ENCODE measurements at places on chromosomes 4 and X. TPM values are rescaled to one million over a fixed set of nuclear protein-coding genes. Genes with fewer than 3 reads are reported as not detected.
A peak's percentile ranks its signal among the peaks of the same experiment; 100 is the strongest.

HSD17B13 gene
- 0.07 TPM for total RNA-seq

MAGEA2B gene
- not detected for total RNA-seq

RHOXF1 gene
- not detected for total RNA-seq

DCHS2 gene
- not detected for total RNA-seq

MAGED4 gene
- 0.42 TPM for total RNA-seq

FHDC1 gene
- 0.07 TPM for total RNA-seq

GAGE13 gene
- total RNA-seq, result not detected

RASGEF1B gene
- total RNA-seq, result 2.7 TPM

P2RY4 gene
- 0.25 TPM for total RNA-seq

KCNIP4 gene
- not detected for total RNA-seq

SATL1 gene
- total RNA-seq, result not detected

OPHN1 gene
- 0.10 TPM for total RNA-seq

VCX2 gene
- not detected for total RNA-seq

XAGE1A gene
- total RNA-seq, result not detected

RAB40A gene
- 0.10 TPM for total RNA-seq

GRCh38 chr4:19381068-19381467, 870.6 kb upstream of the SLIT2 start:
- H3K4me3 ChIP-seq, result no peak overlapping the region
- no peak overlapping the region for H3K27ac ChIP-seq
- no peaks in the 10 kb centered on the region for H3K27me3 ChIP-seq
- H3K36me3 ChIP-seq, result no peaks in the 10 kb centered on the region
- no peak for DNase-seq
- H3K4me1 ChIP-seq, result no peaks in the 10 kb centered on the region

DNA sequence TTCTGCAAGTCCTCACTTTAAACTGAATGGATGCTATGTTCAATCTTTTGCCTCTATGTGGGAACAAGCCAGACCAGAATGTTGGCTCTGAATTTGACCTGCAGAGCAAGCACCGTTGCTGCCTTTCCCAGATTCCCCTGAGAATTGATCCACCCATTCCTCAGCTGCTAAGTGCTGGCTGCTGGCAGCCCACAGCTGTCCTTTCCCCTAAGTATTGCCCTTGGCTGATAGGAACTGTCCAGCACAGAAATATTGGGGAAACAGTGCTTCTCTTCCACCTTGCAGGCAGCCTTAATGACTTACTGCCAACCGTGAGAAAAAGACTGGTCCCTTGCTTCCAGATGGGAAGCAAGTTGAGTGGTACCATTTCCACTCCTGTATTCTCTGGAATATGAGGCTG, 475.9 kb downstream of the PDHA2 start:
- H3K4me3 ChIP-seq, result no peak overlapping the region
- no peak overlapping the region for H3K27ac ChIP-seq
- H3K36me3 ChIP-seq, result no peaks in the 10 kb centered on the region
- H3K27me3 ChIP-seq, result no peaks in the 10 kb centered on the region
- no peaks in the 10 kb centered on the region for H3K4me1 ChIP-seq

GRCh38 chr4:145308598-145308997, 128.2 kb upstream of the OTUD4 start:
- H3K36me3 ChIP-seq, result no peaks in the 10 kb centered on the region
- no peak for DNase-seq
- H3K27ac ChIP-seq, result no peak overlapping the region
- H3K4me3 ChIP-seq, result no peak overlapping the region

- no peaks in the 10 kb centered on the region for H3K4me1 ChIP-seq
- no peaks in the 10 kb centered on the region for H3K36me3 ChIP-seq
- no peak for DNase-seq
Observed at GRCh38 chr4:21304540-21304887, 604.3 kb downstream of the PACRGL start.

- peaks cover 32% of the 10 kb centered on the region for H3K36me3 ChIP-seq
- H3K27ac ChIP-seq, result peak overlapping the region; percentile 85
- peaks cover 76% of the 10 kb centered on the region for H3K4me1 ChIP-seq
- no peaks in the 10 kb centered on the region for H3K27me3 ChIP-seq
- H3K4me3 ChIP-seq, result peak overlapping the region; percentile 70
Observed at GRCh38 chrX:136767104-136767941, 13.4 kb downstream of the ARHGEF6 start.

- peaks cover 1% of the 10 kb centered on the region for H3K4me1 ChIP-seq
- no peak for DNase-seq
- H3K27me3 ChIP-seq, result no peaks in the 10 kb centered on the region
Observed at GRCh38 chr4:145533961-145534360, 52.3 kb downstream of the SMAD1 start.

DNA sequence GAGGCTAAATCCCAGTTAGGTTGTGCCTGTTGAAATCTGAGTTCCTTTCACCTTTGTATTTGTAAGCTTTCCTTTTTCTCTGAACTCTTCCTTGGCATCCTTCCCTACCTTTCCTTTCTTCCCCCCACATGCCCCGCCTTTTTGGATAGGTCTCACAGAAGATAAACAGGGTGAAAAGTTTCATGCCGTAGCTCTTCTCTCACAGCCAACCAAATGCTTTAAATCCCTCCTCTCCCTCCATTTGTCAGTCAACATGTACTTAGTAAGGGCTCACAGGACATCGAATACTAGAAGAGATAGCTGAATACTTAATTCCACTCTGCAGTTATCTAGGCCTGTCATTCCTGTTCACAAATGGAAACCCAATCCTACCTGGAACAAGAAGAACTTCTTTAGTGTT, 107.1 kb upstream of the BMPR1B start:
- peaks cover 3% of the 10 kb centered on the region for H3K4me1 ChIP-seq
- H3K4me3 ChIP-seq, result no peak overlapping the region
- DNase-seq, result no peak
- H3K27ac ChIP-seq, result no peak overlapping the region
- H3K27me3 ChIP-seq, result no peaks in the 10 kb centered on the region

GRCh38 chrX:154658957-154659356, 5.6 kb upstream of the CTAG2 start:
- H3K27ac ChIP-seq, result no peak overlapping the region
- H3K27me3 ChIP-seq, result no peaks in the 10 kb centered on the region
- peaks cover 5% of the 10 kb centered on the region for H3K4me1 ChIP-seq
- no peaks in the 10 kb centered on the region for H3K36me3 ChIP-seq

DNA sequence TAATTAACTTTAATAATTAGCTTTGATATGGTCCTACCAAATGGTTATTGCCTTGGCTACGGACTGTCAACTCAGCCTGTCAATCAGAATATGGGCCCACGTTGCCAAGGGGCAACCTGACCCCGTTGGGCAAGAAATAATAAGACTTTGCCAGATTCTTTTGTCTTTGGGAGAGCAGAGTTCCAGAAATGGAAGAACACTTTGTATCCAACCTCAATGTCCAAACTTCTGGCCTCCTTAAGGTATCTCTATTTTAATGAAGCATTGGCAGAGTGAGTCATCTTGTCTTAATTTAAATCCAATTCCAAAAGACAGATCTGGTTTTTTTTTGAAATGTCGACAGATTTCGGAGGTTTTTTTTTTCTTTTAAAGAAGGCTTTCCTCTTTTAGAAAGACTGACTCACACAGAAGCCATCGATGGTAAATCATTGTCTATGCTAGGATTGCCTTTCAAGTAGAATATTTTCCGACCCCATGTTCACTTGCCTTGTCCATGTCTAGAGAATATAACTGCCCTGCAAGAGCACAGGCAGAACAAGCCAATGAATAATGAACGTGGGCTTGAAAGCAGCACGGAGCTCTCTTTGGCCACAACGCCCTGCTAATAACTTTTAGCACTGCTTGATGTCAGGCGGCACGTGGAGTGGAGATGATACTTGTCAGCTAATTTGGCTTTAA, 190.3 kb upstream of the GATB start:
- H3K27me3 ChIP-seq, result no peaks in the 10 kb centered on the region
- H3K36me3 ChIP-seq, result peaks cover 8% of the 10 kb centered on the region
- H3K27ac ChIP-seq, result no peak overlapping the region
- DNase-seq, result no peak
- H3K4me3 ChIP-seq, result no peak overlapping the region

- H3K4me1 ChIP-seq, result peaks cover 4% of the 10 kb centered on the region
- peak; percentile 7 for DNase-seq
- no peak overlapping the region for H3K4me3 ChIP-seq
- no peaks in the 10 kb centered on the region for H3K36me3 ChIP-seq
- H3K27ac ChIP-seq, result no peak overlapping the region
Observed at GRCh38 chrX:17377795-17378194, 2.8 kb downstream of the NHS start.

GRCh38 chrX:118965395-118965794, 9.0 kb upstream of the LONRF3 start:
- H3K27ac ChIP-seq, result no peak overlapping the region
- H3K27me3 ChIP-seq, result peaks cover 3% of the 10 kb centered on the region
- H3K4me1 ChIP-seq, result no peaks in the 10 kb centered on the region
- DNase-seq, result no peak

- H3K27me3 ChIP-seq, result peaks cover 3% of the 10 kb centered on the region
- no peak for DNase-seq
- no peak overlapping the region for H3K4me3 ChIP-seq
Observed at GRCh38 chr4:25310066-25310802, 2.3 kb upstream of the ZCCHC4 start.

DNA sequence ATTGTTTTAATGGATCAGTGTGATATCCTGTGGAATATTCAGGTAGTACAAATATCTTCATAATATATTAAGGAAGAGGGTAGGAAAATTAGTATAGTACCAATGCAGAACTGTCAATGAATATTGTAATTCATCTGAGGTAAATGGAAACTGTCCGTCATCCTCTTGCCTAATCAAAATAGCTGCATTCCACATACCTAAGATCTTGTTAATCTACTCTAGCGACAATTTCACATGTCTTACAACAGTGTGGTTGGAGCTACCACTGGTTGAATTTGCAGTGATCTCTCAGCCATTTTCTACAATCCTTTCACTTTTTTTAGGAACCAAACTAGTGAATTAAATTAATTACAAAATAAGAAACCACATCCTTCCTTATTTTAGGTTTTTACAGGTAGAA, 117.5 kb downstream of the PCDH18 start:
- no peak for DNase-seq
- H3K27me3 ChIP-seq, result no peaks in the 10 kb centered on the region
- no peaks in the 10 kb centered on the region for H3K4me1 ChIP-seq
- H3K4me3 ChIP-seq, result no peak overlapping the region

GRCh38 chr4:93843772-93844171, 15.2 kb downstream of the ATOH1 start:
- no peak overlapping the region for H3K27ac ChIP-seq
- H3K4me3 ChIP-seq, result no peak overlapping the region
- no peaks in the 10 kb centered on the region for H3K36me3 ChIP-seq

GRCh38 chrX:13418126-13419097, 98.6 kb upstream of the ATXN3L start:
- DNase-seq, result no peak
- peak overlapping the region; percentile 25 for H3K27ac ChIP-seq
- no peaks in the 10 kb centered on the region for H3K36me3 ChIP-seq
- no peak overlapping the region for H3K4me3 ChIP-seq

- H3K4me1 ChIP-seq, result peaks cover 41% of the 10 kb centered on the region
- no peaks in the 10 kb centered on the region for H3K27me3 ChIP-seq
- H3K4me3 ChIP-seq, result no peak overlapping the region
- DNase-seq, result no peak
Observed at GRCh38 chrX:136191171-136191570, 43.8 kb downstream of the FHL1 start.

GRCh38 chr4:71254451-71255012, 84.3 kb upstream of the SLC4A4 start:
- H3K4me1 ChIP-seq, result no peaks in the 10 kb centered on the region
- H3K27me3 ChIP-seq, result peaks cover 4% of the 10 kb centered on the region
- no peak overlapping the region for H3K4me3 ChIP-seq
- no peak for DNase-seq
- no peaks in the 10 kb centered on the region for H3K36me3 ChIP-seq

GRCh38 chr4:23412701-23413100, 477.1 kb downstream of the PPARGC1A start:
- no peak for DNase-seq
- no peak overlapping the region for H3K27ac ChIP-seq
- no peaks in the 10 kb centered on the region for H3K36me3 ChIP-seq
- H3K4me1 ChIP-seq, result no peaks in the 10 kb centered on the region
- no peaks in the 10 kb centered on the region for H3K27me3 ChIP-seq
- no peak overlapping the region for H3K4me3 ChIP-seq

DNA sequence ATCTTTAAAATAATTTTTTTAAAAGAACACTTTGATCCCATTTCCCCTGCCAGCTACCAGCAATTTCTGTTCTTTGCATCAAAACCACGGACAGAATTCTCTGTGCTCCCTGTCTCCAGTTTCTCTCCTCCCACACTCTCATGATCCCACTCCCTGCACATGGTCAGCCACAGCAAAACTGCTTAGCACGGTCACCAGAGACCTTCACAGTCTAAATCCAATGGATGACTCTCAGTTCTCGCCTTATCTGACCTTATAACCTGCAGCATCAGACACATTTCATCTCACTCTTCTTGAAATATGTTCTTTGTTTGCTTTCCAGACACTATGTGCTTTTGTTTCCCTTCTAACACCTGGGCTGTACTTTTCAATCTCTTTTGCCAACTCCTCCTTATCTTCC, 131.5 kb downstream of the NR3C2 start:
- no peak overlapping the region for H3K27ac ChIP-seq
- H3K27me3 ChIP-seq, result no peaks in the 10 kb centered on the region
- no peaks in the 10 kb centered on the region for H3K4me1 ChIP-seq
- DNase-seq, result no peak

DNA sequence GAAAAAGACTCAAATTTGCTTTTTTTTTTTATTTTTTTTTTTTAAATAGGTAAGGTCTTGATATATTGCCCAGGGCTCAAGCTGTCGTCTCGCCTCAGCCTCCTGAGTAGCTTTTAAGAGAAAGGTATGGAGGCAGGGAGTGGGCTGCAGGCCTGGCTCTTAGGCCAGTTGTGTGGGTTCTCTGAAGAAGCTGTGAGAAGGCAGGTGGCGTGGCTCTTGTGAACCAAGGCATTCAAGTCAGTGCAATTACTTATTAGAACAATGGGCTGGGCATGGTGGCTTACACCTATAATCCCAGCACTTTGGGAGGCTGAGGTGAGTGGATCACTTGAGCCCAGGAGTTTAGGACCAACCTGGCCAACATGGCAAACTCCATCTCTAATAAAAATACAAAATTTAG, 244.0 kb upstream of the SFRP2 start:
- H3K4me1 ChIP-seq, result no peaks in the 10 kb centered on the region
- H3K36me3 ChIP-seq, result no peaks in the 10 kb centered on the region
- DNase-seq, result no peak
- H3K4me3 ChIP-seq, result no peak overlapping the region
- no peak overlapping the region for H3K27ac ChIP-seq

- H3K27me3 ChIP-seq, result peaks cover 32% of the 10 kb centered on the region
- peak overlapping the region; percentile 14 for H3K4me3 ChIP-seq
- no peak overlapping the region for H3K27ac ChIP-seq
- H3K4me1 ChIP-seq, result peaks cover 16% of the 10 kb centered on the region
- DNase-seq, result peak; percentile 11
Observed at GRCh38 chr4:55553441-55554201, 6.9 kb upstream of the CLOCK start.

GRCh38 chrX:140767646-140768045, 58.1 kb downstream of the LINC00632 start:
- peaks cover 11% of the 10 kb centered on the region for H3K4me1 ChIP-seq
- DNase-seq, result no peak
- H3K4me3 ChIP-seq, result no peak overlapping the region
- no peaks in the 10 kb centered on the region for H3K36me3 ChIP-seq
- no peak overlapping the region for H3K27ac ChIP-seq
- H3K27me3 ChIP-seq, result peaks cover 10% of the 10 kb centered on the region

GRCh38 chr4:12084690-12085089, 656.0 kb upstream of the HS3ST1 start:
- no peak overlapping the region for H3K27ac ChIP-seq
- no peak for DNase-seq

Data from activated CD4-positive, alpha-beta T cell treated with anti-CD3 and anti-CD28 coated beads, Interleukin-2, amount 10 ng/mL, durations not matched to agents 7 days and 5 days (primary cell).